Hematopoietic multipotent progenitor cell treated with erythropoietin and hydrocortisone succinate and interleukin-3 and kit ligand, for 17 days (in vitro differentiated cells): ENCODE measurements at places on chromosomes 12 and 14.

DNA sequence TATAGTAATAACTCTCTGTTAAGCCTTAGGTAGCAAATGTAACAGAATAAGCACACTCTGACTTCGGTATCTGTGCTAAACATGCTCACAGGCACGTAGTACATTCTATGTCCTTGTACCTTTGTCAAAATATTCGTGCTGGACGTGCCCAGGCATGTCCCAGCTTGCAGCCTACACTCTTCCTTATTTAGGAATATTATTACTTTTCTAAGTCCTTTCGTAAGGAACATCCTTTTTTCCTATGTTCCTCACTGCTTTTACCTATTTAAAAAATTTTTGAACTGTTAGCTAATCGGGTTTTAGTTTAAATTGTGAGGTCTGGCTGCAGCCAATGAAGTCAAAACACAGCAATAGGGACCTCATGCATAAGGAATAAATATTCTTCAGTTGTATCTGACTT is 24.1 kb upstream of the UBC start:
- DNase-seq, result peak; percentile 81

DNA sequence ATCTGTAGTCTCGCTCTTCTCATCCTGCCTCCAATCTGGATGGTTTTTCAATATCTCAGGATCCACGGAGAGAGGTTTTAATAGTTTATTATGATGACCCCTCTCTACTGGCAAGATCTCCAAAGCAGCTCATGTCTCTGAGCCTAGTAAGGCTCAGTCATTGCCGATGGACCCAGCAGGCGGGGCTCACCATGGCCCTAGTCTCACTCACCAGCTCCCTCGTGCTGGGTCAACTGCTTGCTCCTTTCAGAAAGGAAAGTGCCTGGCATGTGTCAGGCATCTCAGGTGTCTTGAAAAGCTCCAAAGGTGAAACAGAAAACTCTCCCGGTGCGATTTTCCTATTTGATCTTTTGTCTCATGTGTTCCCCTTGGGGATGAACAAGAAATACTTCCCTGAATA is 179.0 kb downstream of the CALM1 start:
- no peak for DNase-seq

DNA sequence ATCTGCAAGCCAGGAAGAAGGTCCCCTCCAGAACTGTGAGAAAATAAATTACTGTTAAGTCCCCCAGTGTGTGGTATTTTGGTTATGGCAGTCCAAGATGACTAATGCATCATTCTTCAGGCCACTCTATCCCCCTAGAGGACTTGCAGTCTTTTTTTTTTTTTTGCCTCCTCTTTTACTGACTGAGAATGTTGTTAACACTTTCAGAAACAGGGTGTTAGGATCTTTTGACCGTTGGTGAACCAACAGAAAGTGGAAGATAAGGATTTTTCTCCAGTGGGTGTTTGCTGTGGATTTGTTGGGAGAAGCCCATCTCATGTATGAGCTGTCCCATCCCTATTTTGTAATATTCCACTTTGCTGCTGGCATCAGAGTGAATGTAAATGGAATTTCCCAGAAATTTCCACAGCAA is 37.8 kb downstream of the MARK3 start:
- no peak for DNase-seq

- no peak for DNase-seq
Measured at GRCh38 chr12:101931498-101932326, 54.3 kb downstream of the DRAM1 start.

DNA sequence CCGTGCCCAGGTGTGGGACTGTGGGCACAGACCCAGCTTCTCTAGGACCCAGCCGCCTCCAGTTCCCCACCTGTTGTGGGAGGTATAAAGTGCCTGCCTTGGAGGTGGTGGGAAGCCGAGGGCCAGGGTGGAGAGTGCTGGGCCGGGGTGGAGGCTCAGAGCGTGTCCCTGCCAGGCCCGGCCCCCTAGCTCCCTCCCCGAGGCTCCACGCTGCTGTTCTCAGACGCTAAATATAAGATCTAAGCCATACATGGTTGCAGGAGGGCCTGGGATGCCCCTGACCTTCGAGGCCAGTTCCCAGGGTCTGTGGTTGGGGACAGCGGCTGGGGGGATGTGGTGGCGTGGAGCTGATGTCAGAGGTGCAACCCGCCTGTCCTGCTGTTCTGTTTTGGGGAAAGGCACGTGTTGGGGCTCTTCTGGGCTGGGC is 10.8 kb downstream of the INF2 start:
- no peak for DNase-seq

DNA sequence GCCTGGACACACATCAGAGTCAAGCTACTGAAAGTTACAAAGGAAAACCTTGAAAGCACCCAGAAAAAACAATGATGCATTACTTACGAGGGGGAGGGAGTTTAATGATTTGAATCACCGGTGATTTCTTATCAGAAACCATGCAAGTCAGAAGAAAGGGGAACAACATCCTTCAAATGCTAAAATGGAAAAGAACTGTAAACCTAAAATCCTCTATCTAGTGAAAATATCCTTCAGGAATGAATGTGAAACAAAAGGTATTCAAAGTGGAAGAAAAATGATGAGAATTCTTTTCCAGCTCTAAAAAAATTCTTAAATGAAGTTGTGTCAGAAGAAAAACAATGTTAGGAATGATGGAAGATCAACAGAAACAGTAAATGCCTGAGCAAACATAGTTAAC is 16.8 kb downstream of the SCAF11 start:
- no peak for DNase-seq

GRCh38 chr12:62701492-62701891 is 233.5 kb downstream of the PPM1H start:
- no peak for DNase-seq

DNA sequence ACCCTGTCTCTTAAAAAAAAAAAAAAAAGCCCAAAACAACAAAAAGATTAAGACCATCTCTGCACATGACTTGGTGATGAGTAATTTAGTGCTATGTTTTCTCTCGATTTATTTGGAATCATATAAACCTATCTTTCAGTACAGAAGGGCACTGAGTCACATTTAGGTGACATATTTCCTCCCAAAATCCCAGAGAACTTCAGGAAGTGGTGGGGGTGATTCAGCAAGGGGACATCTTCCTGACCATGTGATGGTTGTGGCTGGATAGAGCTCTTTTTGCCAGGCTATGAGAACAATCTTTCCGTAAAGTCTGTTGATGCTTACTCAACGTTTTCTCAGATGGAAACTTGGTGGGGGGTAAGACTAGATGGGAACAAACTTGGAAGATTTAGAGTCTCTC is 50.0 kb downstream of the PPFIBP1 start:
- DNase-seq, result no peak

GRCh38 chr12:69981881-69982475 is 157.0 kb downstream of the MYRFL start:
- DNase-seq, result no peak

DNA sequence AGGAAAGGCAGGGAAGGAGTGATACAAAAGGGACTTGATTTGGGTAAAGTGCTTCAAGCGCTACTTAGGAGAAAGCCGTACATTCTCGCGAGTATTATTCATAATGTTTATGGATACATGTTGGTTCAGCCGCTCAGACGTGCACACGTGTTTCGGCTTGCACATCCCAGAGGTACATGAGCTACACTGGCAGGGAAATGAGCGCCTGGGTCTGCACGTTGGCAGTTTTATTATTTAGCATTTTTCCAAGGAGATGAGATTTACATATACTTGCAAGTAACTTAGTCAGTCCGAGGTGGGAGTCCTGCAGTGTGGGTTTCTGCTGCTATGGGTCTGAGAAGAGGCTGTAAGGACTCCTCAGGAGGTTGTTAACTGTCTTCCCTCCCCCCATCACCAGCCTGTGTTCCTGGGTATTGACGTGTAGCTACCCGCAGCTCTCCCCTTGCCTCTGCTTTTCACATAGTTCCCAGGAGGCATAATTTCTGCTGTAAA is 1.5 kb downstream of the PRKCH start:
- no peak for DNase-seq

DNA sequence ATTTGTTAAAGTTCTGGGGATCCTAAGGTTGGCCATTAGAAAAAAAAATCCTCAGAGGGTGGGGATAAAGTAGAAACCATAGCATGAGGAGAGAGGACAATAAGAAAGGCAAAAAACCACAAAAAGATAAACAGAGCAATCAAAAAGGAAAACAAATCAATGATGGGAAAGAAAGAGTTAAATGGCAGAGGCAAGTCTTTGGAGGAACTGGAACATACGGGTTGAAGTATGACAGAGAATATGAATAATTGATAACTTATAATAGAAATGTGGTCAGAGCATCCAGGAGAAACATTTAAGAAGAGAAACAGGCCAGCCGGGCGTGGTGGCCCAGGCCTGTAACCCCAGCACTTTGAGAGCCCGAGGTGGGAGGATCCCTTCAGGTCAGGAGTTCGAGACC is 17.8 kb upstream of the SALL2 start:
- no peak for DNase-seq

DNA sequence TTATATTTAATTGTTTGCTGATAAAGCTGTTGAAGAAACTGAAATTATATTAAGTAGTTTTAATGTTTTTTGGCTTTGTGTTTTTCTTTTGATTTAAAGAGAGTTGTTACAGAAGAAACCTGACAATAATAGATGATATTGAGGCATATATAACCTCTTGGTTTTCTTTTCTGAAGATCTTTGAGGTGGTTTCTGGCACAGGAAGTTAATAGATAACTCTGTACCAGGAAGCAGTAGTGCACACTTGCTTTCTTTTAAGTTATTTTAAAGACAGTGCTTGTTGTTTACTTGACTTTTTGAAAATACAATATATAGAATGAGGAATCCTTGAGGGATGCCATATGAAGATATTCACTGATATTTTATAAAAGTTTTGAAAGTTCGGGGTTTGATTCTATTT is 209.0 kb upstream of the FBXO33 start:
- no peak for DNase-seq

DNA sequence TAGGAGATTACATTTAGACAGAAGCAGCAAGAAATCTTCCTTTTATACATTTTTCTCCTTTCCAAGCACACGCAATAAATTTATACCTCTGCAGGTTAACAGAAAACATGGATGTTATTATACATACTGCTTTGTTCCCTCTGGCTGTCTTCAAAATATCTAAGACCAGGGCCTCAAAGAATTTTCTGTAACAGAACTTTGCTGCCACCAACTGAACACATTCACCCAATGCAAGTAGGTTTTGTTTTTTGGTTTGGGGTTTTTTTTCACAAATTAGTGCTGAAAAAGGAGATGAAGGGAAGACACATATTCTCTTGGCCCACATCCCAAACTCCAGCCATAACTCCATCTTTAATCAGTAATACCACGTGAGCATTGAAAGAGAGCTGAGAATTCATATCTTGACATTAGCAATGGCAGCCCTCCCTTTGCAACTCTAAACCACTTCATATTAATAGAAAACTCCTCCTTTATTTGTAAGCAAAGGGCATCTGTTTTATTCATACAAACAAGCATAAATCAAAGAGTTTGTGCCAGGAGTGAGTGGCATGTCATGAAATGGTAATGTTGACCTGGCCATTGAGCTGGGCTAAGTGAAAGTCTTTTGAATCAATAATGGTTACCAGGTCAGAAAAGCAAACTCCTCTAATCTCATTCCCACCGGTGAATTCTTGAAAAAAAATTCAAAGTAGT is 150.8 kb upstream of the FSCB start:
- DNase-seq, result no peak

- no peak for DNase-seq
Measured at GRCh38 chr12:23140710-23141109, 515.7 kb downstream of the ETNK1 start.

DNA sequence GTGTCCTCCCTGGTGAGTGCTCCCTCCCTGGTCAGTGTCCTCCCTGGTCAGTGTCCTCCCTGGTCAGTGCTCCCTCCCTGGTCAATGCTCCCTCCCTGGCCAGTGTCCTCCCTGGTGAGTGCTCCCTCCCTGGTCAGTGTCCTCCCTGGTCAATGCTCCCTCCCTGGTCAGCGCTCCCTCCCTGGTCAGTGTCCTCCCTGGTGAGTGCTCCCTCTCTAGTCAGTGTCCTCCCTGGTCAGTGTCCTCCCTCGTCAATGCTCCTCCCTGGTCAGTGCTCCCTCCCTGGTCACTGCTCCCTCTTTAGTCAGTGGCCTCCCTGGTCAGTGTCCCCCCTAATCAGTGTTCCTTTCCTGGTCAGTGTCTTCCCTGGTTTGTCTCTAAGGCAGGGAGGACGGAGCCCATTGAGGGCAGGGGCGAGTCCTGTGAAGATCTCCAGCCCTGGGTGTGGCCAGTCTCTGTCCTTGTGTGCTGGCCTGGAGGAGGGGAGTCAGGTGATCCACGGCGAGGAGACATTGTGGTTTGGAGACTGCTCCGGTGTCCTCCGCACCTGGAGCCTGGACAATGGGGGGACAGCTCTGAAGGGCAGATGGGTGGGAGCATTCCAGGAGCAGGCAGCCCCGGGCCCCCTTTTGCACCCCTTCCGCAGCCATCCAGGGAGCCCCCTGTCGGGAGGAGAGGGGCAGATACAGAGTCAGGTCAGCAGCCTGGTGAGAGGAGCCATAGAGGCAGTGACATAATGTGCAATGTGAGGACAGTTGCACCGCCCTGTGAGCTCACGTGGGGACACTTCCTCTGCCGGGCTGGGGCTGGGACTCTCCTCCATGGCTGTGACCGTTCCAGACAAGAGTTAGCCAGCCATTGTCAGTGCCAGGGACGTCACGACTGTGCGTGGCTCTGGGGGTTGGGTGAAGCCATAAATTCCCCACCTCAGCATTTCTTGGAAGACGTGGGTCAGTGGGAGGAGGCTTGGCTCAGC is 93.4 kb downstream of the ADGRD1 start:
- DNase-seq, result no peak

DNA sequence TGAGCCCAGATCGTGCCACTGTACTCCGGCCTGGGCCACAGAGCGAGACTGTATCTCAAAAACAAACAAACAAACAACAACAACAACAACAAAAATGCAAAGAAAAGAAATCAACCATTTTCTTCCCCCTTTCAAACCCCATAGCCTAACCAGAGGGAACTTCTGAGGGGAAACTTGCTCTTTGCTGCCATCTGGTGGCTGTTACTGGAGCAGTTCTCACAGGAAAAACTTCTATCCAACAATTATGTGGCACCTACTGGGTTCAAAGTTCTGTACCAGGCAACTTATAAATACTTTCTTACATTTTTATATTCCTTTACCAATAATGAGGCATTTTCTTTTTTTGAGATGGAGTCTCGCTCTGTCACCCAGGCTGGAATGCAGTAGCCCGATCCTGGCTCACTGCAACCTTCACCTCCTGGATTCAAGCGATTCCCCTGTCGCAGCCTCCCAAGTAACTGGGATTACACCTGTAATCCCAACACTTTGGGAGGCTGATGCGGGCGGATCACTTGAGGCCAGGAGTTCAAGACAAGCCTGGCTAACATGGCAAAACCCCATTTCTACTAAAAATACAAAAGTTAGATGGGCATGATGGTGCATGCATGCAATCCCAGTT is 50.9 kb upstream of the BICDL1 start:
- peak; percentile 63 for DNase-seq

- DNase-seq, result peak; percentile 66
Measured at GRCh38 chr12:55830601-55831446, 1.4 kb upstream of the DNAJC14 start.

- no peak for DNase-seq
Measured at GRCh38 chr14:48504921-48505320, 829.5 kb upstream of the MDGA2 start.

- DNase-seq, result no peak
Measured at GRCh38 chr12:11555195-11555594, 94.3 kb upstream of the ETV6 start.
